Bronchial epithelial cell (primary cell): ENCODE measurements at places on chromosomes 7 and 10. TPM values are rescaled to one million over a fixed set of nuclear protein-coding genes. Genes with fewer than 3 reads are reported as not detected.

Gene HGF
- under 0.01 and 3.7 TPM in 2 replicates for total RNA-seq

Gene C7orf57
- total RNA-seq: 0.53 and 2.4 TPM in 2 replicates

Gene NPTX2
- under 0.01 and 0.13 TPM in 2 replicates for total RNA-seq

Gene AKR1E2
- total RNA-seq: 4.2 and 6.1 TPM in 2 replicates

Gene CYP2C8
- total RNA-seq: 0.13 TPM in 1 of 2 replicates, not detected in the other

Gene ADAM8
- total RNA-seq: 34.2 and 41.6 TPM in 2 replicates

Gene ATOH7
- under 0.01 TPM in 1 of 2 replicates, not detected in the other for total RNA-seq

Gene PPP1R9A
- 0.79 and 1.0 TPM in 2 replicates for total RNA-seq

Gene EPHA1
- 19.0 and 51.5 TPM in 2 replicates for total RNA-seq

Gene CYP26A1
- total RNA-seq: not detected in 2 replicates

Gene ASNS
- total RNA-seq: 161 and 311 TPM in 2 replicates

Gene SDK1
- total RNA-seq: 0.26 and 0.51 TPM in 2 replicates

Gene ANKRD30A
- total RNA-seq: not detected in 2 replicates

Gene TUBB8
- not detected in 2 replicates for total RNA-seq

Gene HTR5A
- not detected in 2 replicates for total RNA-seq

Gene SVOPL
- under 0.01 and 0.38 TPM in 2 replicates for total RNA-seq

Gene PLA2G12B
- not detected in 2 replicates for total RNA-seq

Gene ZP3
- total RNA-seq: 12.8 and 26.1 TPM in 2 replicates

Gene SSBP1
- 126 and 162 TPM in 2 replicates for total RNA-seq

Gene SPOCK2
- total RNA-seq: 0.13 and 0.26 TPM in 2 replicates

Gene LEP
- under 0.01 TPM in 2 replicates for total RNA-seq

Gene GHRHR
- total RNA-seq: not detected in 2 replicates

Gene FAM25A
- 4.7 and 30.6 TPM in 2 replicates for total RNA-seq

Gene UCN3
- total RNA-seq: not detected in 2 replicates

Gene C10orf105
- total RNA-seq: not detected in 2 replicates

Gene SCART1
- 1.0 and 1.1 TPM in 2 replicates for total RNA-seq

Gene ATE1
- total RNA-seq: 17.9 and 22.5 TPM in 2 replicates

Gene GPR26
- not detected in 2 replicates for total RNA-seq

Gene HMX2
- total RNA-seq: not detected in 2 replicates

Gene UCMA
- not detected in 2 replicates for total RNA-seq

Gene WEE2
- not detected in 2 replicates for total RNA-seq

Gene CDHR1
- total RNA-seq: 0.53 and 0.90 TPM in 2 replicates

Gene RET
- total RNA-seq: 0.26 and 0.53 TPM in 2 replicates

Gene PTPN20
- 2.1 and 2.9 TPM in 2 replicates for total RNA-seq

Gene ADO
- 12.2 and 16.3 TPM in 2 replicates for total RNA-seq

Gene PILRA
- 0.13 TPM in 1 of 2 replicates, not detected in the other for total RNA-seq

Gene CNPY1
- not detected in 2 replicates for total RNA-seq

Gene LBX1
- total RNA-seq: not detected in 2 replicates
